Esophagus muscularis mucosa (tissue), 4 donors: ENCODE measurements at places on chromosomes 5 and 9. TPM values are rescaled to one million over a fixed set of nuclear protein-coding genes. Genes with fewer than 3 reads are reported as not detected.

Gene ANKDD1B
- 0.33 TPM for total RNA-seq

Gene SLC23A1
- not detected for total RNA-seq

GRCh38 chr5:6780802-6781391, 67.7 kb downstream of the TENT4A start:
- H3K36me3 ChIP-seq, result no peaks in the 10 kb centered on the region
- H3K4me3 ChIP-seq, result no peak overlapping the region
- H3K27ac ChIP-seq, result no peak overlapping the region
- DNase-seq, result no peak
- no peaks in the 10 kb centered on the region for H3K4me1 ChIP-seq

DNA sequence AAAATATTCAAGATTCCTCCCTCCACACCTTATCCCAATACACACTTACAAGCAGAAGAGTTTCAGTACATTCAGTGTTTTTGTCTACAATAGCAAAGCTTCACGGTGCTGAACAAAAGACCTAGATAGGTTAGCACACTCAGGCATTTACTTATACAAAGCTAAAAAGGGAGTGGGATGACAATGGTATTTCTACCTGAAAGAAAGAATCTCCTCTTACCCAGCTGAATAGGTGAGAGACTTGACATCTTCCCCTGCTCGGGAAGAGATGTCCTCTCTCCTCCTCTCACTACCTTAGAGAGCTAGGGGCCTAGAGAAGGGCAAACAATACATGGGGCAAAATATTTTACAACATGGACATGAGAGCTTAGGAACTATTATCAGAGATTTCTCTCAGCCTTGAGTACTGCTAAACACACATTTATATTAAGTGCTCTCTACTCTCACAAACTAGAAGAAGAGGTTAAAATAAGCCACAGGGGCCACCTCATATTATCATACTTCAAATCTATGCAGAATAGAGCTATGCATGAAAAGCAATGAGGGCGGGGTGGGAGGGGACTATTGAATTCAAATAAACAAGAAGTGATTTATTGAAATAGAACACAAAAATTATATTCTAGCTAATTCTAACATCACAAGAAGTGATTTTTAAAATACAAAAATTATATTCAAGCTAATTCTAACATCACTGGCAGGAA, 38.6 kb upstream of the RNF38 start:
- H3K27ac ChIP-seq, result no peak overlapping the region
- DNase-seq, result no peak
- H3K4me3 ChIP-seq, result no peak overlapping the region

DNA sequence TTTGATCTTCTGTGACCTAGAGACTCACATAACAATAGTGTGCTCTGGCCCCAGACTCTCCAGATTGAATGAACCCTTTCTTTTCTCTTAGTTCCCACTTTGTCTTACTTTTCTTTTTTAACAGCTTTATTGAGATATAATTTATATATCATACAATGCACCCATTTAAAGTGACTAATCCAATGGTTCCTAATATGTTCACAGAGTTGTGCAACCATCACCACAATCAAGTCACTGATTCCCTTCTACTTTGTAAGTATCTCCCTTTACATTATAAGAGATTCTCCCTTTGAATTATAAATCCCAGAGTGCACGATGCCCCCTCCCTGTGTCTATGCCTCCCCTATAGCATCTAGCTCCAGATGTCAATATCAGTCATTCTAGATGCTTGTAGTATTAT, 172.4 kb downstream of the HINT1 start:
- H3K4me3 ChIP-seq, result no peak overlapping the region
- no peaks in the 10 kb centered on the region for H3K27me3 ChIP-seq
- no peak overlapping the region for H3K27ac ChIP-seq
- H3K36me3 ChIP-seq, result no peaks in the 10 kb centered on the region
- no peak for DNase-seq
